Testis (tissue), 5 donors: ENCODE measurements at places on chromosomes 11 and 22. TPM values are rescaled to one million over a fixed set of nuclear protein-coding genes. Genes with fewer than 3 reads are reported as not detected.
A peak's percentile ranks its signal among the peaks of the same experiment; 100 is the strongest.

- no peak for DNase-seq
Observed at GRCh38 chr11:19906126-19906525, 193.5 kb downstream of the NAV2 start.

The TIGD3 gene
- total RNA-seq, result 7.6 TPM

DNA sequence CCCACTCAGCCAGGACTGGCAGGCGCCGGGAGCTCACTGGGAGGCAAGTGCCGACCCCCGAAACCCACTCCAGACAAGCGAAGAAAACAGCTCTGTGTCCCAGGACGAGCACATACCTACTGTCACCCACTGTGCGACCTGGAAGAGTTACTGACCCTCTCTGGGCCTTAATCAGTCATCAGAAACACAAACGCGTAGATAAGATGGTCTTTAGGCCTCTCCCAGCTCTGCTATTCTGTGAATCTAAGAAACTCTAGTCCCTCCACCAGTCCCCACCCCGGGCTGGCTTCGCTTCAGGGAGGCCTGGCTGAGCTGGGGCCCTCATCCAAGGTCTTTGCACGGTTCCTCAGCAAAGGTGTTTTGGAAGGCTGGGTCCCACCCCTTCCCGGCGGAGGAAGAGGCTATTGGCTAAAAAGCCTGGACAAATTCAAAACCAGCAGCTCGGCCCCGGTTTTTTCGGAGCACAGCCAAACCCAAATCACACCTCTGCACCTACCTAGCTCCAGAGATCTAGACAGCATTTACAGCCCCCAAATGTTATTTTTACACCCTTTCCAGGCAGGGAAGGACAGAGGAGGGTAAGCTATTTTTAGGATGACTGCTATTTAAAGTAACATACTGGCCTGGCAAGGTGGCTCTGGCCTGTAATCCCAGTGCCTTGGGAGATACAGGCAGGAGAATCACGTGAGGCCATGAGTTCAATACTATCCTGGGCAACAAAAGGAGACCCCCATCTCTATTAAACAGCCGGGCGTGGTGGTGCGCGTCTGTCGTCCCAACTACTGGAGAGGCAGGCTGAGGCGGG lies 13.2 kb upstream of the HDHD5 start:
- DNase-seq, result peak; percentile 54

DNA sequence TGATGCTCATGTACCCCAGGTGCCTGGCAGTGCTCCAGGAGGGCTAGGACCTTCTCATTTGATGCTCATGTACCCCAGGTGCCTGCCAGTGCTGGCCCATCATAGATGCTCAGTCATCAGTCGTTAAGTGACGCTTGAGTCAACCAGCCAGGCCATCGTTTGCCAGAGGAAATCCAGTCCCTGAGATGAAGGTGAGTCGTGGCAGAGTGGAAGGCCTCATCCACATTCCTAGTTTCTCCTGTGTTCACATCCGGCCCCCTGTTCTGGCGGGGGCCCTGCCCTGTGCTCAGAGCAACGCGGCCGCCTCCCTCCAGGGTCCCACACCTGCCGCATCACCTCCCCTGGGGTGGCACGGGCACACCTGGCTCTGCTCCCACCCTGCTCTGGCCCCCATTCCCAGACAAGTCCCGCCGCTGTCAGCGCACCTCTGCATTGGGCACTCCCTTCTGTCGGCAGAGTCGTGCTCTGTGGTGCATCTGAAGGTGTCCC lies 279.9 kb downstream of the BRD1 start:
- DNase-seq, result no peak

DNA sequence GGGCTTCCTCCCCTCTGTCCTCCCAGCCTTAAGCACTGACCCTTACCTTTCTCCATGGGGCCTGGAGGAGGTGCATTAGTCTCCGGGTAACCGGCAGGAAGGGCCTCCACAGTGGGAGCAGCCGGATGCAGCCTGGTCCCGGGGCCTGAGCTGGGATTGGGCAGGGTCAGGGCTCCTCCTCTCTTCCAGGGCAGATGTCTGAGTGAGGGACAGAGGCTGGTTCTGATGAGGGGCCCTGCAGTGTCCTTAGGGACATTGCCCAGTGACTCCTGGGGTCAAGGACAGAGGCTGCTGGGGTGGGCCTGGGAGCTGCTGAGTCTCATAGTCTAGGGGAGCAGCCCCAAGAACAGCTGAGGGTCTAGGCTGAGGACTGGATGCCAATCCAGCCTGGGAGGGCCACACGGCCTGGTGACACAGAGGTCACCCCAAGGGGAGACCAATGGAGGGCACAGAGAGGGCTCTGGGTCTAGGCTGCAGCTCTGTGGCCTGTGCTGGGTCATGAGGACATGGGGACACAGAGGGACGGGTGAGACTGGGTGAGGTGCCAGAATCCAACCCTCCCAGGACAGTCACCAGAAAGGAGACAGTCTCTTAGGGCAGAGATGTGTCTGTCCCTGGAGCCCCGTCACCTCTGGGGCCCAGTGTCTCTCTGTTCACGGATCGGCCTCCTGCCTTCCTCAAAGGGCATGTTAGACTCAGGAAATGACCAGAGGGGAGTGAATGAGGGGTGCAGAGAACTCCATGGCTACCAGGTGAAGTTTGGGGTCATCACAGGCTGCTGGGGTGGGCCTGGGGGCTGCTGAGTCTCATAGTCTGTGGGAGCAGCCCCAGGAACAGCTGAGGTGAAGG lies 6.5 kb downstream of the IGLL5 start:
- DNase-seq, result no peak

DNA sequence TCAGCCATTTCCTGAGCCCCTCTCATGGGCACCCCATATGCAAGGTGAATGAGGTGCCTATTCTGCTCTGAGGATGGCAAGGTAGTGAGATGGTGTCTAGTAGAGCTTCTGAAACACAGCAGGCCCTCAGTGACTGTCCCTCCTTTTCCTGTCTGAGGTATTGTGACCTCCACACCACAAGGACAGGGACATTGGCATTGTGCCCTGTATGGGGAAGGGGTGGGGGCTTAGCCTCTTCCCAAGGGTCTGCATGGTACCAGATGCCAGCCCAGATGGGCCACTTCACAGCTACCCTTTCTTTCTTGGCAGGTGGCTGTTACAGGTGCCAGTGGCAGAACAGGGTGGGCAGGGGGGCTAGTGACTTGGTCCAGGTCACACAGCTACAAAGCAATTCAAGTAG lies 78.8 kb downstream of the CABIN1 start:
- no peak for DNase-seq

GRCh38 chr11:7561562-7561961 lies 47.8 kb downstream of the PPFIBP2 start:
- no peak for DNase-seq

DNA sequence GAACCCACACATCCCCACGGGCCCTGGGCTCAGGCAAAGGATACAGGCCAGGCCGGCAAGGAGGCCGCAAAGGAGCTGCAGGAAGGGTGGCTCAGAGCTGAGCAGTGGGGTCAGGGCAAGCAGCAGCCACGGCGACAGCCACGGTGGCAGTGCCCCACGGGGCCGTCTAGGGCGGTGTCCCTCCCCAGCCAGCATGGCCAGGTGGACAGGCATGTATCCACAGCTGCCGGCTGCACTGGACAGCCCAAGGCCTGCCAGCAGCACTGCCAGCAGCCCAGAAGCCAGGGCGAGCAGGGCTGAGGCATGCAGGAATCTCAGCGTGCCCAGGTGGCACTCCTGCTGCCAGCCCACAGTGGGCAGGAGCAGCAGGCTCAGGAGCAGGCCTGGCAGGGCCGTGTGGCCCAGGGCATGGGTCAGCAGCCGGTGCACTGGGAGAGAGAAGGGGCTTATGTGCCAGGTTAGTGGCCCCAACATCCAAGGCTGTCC lies 3.9 kb downstream of the RHBDD3 start:
- DNase-seq, result no peak

- no peak for DNase-seq
Observed at GRCh38 chr22:36433318-36434231, 45.8 kb upstream of the MYH9 start.

DNA sequence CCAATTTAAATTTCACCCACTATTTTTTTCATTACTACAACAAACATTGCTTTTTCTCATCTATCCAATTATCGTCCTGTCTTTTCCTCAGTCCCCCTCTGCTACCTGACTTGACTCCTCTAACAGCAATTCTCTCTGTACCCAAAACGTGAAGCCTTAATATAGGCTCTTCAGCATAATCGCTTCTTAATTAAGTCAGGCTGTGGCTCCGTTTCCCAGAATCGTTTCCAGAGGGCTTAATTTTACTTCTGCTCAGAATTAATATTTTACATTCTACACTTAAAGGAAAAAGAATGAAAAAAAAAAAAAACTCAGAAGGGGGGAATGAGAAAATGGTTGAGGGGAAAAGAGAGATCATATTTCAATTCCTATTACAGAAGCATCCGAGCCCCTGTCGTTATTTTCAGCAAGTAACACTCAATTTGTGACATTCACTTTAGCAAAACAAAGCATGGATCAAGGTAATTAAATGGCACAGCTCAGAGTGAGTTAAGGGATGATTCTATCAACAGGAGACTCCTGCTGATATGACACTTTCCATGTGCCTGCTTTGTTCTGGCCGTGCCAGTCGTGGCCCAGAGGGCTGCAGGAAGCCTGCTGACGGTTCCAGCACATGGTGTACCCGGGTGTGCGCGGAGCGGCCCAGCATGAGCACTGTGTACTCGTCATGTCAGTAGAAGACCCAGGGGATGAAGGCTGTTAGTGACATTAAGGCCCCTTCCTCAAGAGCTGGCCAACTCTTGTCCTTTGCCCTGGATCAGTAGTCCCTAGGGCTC lies 272.5 kb downstream of the NTM start:
- DNase-seq, result no peak

GRCh38 chr11:119889111-119889510 lies 160.1 kb upstream of the NECTIN1 start:
- no peak for DNase-seq

- no peak for DNase-seq
Observed at GRCh38 chr11:34604145-34604544, 16.7 kb upstream of the EHF start.

DNA sequence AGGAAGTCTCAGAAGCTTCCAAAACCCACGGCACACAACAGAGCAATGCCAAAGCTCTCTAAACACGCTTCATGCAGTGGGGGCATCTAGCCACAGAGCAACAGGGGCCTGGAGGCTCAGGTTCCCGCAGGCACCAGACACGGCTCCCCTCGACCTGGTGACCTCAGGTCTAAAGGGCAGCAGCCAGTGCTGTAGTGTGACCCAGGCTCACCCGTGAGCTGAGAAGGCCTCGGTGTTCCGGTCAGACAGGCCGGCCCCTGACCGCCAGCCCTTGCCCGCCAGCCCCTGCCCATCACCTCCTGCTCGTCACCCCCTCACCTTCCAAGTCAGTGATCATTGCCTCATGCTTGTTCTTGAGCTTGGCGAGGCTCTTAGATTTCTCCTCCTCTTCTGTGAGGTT lies 45.7 kb downstream of the APOL1 start:
- no peak for DNase-seq

GRCh38 chr11:88363648-88364065 lies 26.1 kb upstream of the CTSC start:
- DNase-seq, result no peak

GRCh38 chr11:1822648-1823375 lies 12.0 kb upstream of the SYT8 start:
- DNase-seq, result no peak

The CLMP gene
- total RNA-seq, result 6.0 TPM

The OR52A1 gene
- 0.19 TPM for total RNA-seq

GRCh38 chr11:43779306-43779705 lies 98.8 kb downstream of the HSD17B12 start:
- no peak for DNase-seq

GRCh38 chr22:27329131-27329850 lies 472.3 kb downstream of the MN1 start:
- no peak for DNase-seq

- DNase-seq, result peak; percentile 100
Observed at GRCh38 chr22:36775964-36776669, at the start of gene IFT27. Gene IFT27, minus strand, starts transcription at chr22:36776119. Its CDS starts 412 bp downstream, at chr22:36775707.

The UCP2 gene
- total RNA-seq, result 20.6 TPM

The NXPE2 gene
- total RNA-seq, result 2.0 TPM

DNA sequence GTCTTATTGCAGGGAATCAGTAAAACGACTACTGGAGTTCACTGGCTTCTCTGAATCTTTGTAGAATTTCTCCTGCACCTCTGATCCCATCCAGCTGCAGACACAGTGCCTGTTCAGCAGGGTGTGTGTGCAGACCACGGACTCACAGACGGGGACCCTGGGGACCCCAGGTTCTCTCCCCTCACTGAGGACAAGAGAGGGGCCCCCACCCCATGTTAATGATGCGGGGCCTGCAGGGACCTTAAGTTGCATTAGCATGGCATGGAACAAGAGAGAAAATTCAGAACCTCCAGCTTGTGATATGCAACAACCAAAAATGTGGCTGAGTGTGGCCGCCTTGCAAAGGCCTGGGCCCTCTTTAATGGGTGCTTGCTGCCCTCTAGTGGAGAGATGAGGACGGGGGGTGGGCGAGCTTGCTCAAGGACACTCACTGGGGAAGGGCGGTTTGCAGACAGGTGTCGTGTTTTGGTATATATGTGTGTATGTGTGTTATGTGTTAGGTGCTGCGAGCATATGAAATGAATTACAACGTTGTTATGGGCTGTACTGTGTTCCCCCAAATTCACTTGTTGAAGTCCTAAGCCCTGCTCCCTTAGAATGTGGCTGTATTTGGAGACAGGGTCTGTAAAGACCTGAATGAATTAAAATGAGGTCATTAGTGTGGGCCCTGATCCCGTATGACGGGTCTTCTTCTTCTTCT lies 84.4 kb upstream of the SEPTIN5 start:
- peak; percentile 87 for DNase-seq

GRCh38 chr11:32055861-32056260 lies 35.0 kb upstream of the RCN1 start:
- no peak for DNase-seq

- DNase-seq, result no peak
Observed at GRCh38 chr11:72808331-72808798, 5.8 kb upstream of the ATG16L2 start.

GRCh38 chr11:9815486-9816136 lies 151.7 kb downstream of the SWAP70 start:
- no peak for DNase-seq

GRCh38 chr11:12167061-12168000 lies 56.9 kb downstream of the MICAL2 start:
- DNase-seq, result no peak

GRCh38 chr11:133224271-133224670 lies 308.0 kb downstream of the OPCML start:
- no peak for DNase-seq

GRCh38 chr22:38214302-38215056 lies 12.7 kb downstream of the MAFF start:
- peak; percentile 74 for DNase-seq

DNA sequence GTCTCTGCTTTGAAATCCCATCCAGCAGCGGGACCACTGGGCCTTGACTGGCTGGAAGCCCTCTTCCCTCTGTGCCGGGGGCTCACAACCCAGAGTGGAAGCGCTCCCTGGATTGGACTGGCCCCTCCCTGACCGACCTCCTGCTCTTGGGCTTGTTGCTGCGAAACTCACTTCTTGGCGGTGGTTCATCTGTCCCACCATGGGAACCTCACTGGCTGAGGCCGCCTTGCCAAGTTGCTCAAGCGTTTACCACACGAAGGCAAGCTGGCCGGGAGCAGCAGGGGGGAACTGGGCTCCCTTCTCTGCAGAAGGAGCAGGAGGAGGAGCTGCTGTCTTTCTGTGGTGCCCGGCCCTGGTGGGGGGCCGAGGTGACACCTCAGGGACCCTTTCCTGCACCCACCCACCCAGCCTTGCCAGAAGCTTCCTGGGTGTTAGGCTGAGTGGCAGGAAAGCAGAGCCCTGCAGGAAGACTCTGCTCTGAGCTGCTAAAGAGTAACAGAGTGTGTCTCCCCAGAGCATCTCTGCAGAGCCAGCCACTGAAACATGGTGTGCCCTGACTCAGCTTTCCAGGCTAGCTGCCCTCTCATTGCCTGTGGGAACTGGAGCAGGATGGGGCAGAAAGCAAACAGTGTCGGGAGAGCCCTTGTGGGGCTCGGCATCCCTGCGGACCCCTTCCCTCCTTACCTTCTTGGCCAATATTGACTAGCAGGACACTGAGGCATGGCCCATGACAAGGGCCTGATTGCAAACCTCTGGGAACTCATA lies 88.5 kb upstream of the ALX4 start:
- DNase-seq, result no peak

The C11orf87 gene
- 0.08 TPM for total RNA-seq
